ENCODE measurements at places on chromosomes 1 and 21.

GRCh38 chr1:4010284-4010683, 110.2 kb upstream of the C1orf174 start:
- DNase-seq: no peak

DNA sequence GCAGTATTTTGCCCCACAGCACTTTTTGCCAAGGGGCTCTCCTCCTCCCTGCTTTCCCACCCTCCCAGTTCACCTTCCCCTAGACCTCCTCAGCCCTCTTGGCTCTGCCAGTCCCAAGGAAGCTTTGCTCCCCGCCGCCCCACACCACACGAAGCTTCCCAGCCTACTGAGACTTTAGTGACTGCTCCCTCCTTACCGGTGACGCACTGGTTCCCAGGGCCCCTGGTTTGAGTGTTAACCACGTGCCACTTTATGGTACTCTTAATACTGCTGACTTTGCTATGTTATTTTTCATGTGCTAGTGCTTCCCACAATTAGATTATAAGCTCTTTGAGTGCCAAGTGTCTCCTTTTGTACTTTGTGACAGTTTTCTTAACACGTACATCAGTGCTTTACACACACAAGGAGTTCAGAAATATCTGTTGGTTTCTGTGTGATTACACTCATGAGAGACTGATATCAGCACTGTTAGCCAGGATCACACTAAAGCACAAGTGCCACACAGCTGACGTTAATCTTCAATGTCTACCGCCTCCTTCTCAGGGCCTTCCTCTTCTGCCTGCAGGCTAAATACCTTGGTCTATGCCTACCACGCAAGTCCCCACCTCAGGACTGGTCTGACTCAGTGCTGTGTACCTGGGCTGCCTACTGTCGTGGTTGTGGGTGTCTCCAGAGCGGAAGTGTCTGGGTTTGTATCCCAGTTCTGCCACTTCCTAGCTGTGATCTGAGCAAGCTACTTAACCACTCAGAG, 61.0 kb downstream of the DNTTIP2 start:
- no peak for DNase-seq

GRCh38 chr1:230267338-230268065, 158.6 kb downstream of the PGBD5 start:
- DNase-seq: no peak

DNA sequence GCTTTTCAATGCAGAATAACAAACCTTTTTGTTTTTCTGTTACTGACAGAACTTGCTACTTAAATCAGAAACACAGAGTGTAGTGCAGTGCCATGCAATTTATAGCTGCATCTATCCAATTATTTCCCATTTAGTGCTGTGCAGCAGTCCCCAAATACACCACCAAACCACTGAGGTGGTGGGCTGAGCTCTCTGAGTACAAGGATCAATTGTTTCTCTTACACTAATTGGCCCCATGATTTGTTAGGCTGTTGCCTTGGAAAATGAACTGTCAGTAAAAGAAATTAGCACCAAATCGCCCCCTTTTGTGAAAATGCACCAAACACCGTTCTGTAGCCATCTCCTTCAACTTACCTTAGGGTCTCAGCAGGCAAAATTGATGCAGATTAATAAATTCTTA, 118.9 kb upstream of the C8B start:
- no peak for DNase-seq

GRCh38 chr1:153571706-153572105, 6.1 kb upstream of the S100A2 start:
- DNase-seq: no peak

DNA sequence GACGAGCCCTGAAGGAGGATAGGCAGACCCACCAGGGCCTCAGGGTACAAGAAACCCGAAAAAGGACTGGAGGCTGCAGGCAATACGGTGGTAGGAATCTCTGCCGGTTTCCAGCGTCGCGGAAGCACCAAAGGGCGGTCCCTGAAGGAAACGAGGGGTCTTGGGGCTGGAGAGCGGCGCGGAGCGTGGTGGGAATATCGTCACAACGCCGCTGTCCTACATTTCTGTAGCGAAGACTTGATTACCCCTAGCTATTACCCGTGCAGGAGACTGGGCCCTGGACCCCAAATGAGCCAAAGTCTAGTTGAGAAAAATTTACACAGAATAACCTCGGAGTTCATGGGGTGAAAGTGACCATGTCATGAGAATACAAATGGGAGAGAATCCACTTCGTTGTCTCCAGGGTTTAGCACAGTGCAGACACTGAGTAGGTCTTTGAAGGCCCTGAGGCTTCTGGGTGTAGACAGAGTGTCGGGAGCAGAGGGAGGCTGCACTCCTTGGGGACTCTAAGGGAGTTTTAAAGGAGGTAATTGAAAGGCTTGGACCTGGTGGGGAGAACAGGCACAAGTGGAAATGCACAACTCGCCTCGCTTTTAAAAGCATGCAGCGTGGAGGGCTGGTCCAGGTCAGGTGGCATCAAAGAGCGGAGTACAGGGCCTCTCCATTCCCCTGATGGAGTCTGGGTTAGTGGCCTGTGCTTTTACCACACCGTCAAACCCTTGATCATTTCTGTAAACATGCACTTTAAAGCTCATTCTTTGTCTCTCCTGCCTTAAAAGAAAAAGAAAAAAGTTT, 1.5 kb downstream of the ATP1A1 start:
- no peak for DNase-seq

DNA sequence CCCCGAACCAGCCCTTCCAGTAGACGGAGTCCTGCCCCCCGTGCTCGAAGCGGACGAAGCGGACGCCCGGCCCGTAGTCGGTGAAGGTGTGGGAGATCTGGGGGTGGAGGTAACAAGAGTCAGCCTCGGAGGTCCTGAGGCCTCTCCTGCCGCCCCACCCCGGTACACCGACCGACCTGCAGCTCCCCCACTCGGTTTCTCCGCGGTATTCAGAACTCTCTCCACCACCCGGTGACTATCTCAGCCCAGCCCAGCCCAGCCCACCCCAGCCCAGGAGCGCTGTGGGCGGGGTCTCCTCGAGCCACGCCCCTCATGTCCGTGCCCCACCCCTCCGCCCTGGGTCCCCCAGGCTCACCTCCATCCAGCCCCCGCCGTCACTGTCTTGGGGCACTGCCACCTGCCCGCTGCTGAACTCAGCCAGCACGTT, 5.5 kb downstream of the FBXO2 start:
- DNase-seq: no peak

GRCh38 chr1:170596701-170597100, 64.7 kb downstream of the GORAB start:
- DNase-seq: no peak

DNA sequence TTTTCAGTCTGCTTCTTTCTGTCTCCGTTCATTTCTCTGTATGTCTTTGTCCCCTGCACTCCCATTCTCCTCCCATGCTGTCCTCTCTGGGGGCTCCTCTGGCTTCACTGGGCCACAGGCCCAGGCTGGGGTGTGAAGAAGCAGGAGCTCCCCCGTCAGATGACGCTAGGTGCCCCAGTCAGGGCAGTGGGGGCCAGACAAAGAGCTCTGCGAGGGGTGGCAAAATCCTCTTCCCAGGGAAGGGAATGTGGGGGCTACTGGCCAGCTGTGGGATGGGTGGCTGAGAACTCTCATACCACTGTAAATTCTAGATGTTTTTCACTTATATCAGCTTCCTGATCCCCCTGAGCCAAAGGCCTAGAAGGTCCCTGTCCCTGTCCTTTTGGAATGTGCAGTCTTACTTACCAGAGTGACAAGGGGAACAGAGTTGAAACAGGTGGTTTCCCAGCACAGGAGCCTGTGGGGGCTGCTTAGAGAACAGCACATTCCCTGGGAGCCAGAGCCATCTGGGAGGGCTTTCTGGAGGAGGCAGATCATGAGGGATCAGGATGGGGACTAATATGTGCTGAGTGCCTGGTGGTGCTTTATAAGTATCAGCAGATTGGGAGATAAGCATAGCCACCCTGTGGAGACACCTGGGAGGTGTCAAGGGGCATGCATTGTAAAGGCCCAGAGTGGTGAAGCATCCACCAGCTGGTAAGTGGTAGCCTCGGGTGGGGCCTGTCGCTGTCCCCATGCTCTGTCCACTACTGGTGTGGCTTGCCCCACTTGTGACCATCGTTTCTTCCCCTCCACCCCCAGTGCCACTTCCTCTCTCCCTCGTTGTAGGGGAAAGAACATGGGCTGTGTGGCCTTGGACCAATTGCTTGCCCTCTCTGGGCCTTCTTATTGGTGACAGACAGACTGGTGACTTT, 10.1 kb upstream of the PADI1 start:
- no peak for DNase-seq

DNA sequence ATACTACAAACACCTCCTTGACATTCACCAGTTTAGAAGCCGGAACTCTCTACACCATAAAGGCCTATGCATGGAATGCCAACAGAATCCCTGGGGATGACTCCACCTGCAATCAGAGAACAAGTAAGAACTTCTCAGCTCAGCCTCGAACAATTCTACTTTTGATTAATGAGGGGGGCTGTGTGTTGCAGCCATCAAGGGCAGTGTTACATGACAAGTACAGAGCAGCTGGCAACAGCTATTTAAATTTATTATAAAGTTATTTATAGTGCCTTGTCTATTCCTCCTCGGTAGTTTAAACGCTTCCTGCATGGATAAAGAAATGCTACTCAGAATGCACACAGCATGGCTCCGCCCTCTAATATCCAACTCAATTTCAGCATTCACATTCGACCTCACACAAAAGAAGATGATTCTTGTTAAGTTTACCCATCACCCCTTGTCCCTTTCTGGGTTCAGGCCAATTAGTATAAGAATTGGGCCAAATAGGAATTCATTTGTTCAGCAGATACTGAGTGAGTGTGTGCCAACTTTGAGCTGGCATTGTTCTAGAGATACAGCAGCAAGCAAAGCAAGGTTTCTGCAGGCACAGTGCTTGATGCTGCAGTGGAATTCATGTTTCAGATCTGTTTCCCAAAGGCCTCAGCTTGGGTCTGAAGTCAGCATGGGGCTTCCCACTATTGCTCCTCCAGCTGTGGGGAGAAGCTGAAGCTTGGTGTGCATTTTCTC, 6.4 kb downstream of the FNDC7 start:
- no peak for DNase-seq

- no peak for DNase-seq
These were observed 10.1 kb downstream of the TNNI3K start for GRCh38 chr1:74245168-74245772.

DNA sequence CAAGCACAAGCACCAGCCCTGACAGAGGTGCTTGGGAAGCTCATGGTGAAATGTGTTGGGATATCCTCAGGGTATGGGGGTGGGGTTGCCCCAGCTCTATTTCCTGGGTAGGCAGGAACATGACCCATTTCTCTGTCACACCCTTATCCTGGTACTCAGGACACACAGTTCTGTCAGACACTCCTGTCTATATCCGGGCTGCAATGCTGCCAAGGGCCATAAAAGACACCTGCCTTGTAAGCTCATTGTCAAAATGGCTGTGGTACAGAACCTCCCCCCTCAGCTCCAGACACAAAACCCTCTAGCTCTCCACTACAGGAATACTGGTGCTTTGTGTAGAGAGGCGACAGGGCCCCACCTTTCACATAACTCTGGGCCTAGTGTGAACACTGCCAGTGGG, 636.7 kb downstream of the PLA2G4A start:
- DNase-seq: no peak

DNA sequence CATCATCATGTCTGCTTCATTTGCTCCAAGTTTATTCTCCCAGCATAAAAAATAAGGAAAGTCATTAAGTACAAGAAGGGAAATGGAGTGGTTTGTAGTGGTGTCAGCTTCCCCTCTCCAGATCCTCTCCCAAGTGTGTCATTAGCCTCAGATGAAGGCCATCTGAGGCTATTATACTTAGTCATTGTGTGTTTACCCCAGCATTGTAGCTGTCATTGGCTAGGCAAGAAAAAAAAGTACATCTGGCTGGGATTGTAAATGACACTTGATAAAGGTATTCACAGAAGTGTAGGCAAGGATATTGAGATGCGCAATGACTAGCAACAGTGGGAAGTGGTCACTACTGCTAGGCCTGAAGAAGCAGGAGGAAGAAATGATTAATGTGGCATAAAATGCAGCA, 316.9 kb upstream of the SGIP1 start:
- DNase-seq: no peak

DNA sequence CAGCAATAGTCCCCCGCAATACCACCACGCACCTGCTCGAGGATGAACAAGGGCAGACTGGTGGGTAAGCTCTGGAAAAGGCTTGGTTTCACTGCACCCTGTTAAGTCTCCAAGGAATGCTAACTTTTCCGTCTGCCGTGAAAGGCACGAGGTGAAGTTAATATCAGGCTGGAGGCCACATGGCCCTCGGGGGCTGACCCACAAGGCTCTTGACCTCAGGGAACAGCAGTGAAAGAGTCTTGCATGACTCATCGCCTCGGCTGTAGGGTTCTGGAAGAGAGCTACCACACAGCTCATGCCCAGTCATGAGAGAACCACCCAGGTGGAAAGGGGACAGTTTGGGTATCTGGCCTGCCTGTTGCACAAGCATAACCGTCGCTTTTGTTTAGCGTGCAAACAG, 24.7 kb downstream of the SCCPDH start:
- no peak for DNase-seq

DNA sequence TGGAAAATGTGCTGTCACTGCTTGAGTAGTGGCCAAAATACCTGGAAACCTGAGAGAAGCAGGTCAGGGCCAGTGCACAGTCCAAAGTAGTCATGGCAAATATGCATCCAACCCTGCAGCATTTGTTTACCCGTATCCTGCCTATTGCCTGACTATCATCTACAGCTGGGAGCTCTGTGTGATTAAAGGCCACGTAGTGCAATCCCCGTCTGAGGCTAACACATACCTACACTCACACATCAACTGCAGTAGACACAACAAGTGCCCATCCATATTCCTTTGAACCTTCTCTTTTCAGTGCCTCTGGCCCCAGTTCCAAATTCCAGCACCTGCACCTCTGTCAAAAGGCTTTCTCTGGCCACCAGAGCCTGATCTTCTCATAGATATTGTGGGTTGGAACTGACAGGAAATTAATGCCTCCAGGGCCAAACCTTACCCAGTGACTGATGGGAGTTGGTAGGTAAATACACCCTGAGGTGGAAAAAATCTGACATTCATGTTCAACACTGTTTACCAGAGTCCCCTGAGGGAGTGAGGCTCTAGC, 383.0 kb downstream of the SETD4 start:
- DNase-seq: no peak

- DNase-seq: no peak
These were observed 125.8 kb upstream of the ATP1B1 start for GRCh38 chr1:168980656-168981055.

GRCh38 chr1:230243583-230244353, 176.7 kb downstream of the GALNT2 start:
- DNase-seq: no peak
